ENCODE measurements at places on chromosomes 2 and 18. TPM values are rescaled to one million over a fixed set of nuclear protein-coding genes. Genes with fewer than 3 reads are reported as not detected.

THSD7B gene
- total RNA-seq, result 0.17 TPM

RAB6C gene
- total RNA-seq, result not detected

POTEI gene
- not detected for total RNA-seq

CGREF1 gene
- total RNA-seq, result 10.2 TPM

MC5R gene
- total RNA-seq, result not detected

VWA3B gene
- total RNA-seq, result not detected

TMEM37 gene
- 7.6 TPM for total RNA-seq

NGEF gene
- not detected for total RNA-seq

TUBA3E gene
- total RNA-seq, result not detected
